ENCODE measurements at places on chromosomes 12 and 14. TPM values are rescaled to one million over a fixed set of nuclear protein-coding genes. Genes with fewer than 3 reads are reported as not detected.
A peak's percentile ranks its signal among the peaks of the same experiment; 100 is the strongest.

- DNase-seq, result no peak
Observed at GRCh38 chr12:1918884-1919236, 408 bp upstream of the CACNA2D4 start.

GRCh38 chr14:53855127-53855526 is 101.5 kb downstream of the BMP4 start:
- no peak for DNase-seq

KRT78 gene
- not detected for total RNA-seq

- DNase-seq, result no peak
Observed at GRCh38 chr14:75660238-75660629, 442 bp downstream of the ERG28 start.

DNA sequence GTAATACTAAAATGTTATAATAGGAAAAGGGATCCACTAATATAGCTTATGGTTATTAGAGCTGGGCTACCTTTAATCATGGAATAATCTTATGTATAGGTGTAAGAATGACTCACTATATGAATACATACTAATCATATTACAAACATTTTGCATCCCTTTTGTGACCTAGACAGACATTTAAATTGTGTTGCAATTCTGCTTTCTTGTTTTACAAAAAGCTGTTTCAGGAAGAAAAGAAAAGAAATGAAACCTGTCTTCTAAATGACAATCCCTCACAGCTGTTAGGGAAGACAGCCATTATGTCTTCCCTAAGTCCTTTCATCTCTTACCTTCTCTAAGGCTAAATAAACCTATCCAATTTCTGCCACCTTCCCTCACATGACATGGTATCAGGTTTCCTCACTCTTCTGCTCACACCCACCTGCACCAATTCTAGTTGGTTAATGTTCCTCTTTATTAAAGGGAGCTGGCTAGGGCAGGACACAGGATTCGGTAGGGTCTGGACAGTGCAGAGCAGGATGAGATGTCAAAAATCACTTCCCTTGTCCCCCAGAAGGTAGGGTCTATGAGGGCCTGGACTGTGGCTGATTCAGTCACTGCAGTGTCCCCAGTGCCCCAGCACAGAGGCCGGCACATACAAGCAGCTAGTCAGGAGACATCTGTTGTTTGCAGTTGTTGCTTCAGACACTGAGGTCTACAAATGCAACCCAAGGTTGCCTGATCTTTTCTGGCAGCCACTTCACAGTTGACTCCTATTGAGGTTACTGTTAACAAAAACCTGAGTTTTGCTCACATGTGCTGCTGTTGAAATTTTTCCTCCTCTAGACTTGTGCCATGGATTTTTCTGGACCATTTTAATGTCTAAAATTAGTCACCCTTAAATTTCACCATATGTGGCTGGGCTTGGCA is 3.7 kb downstream of the DHRS7 start:
- no peak for DNase-seq

GRCh38 chr12:109770104-109770860 is 56.7 kb downstream of the FAM222A start:
- no peak for DNase-seq

- no peak for DNase-seq
Observed at GRCh38 chr14:92925446-92925845, 2.5 kb downstream of the CHGA start.

DNA sequence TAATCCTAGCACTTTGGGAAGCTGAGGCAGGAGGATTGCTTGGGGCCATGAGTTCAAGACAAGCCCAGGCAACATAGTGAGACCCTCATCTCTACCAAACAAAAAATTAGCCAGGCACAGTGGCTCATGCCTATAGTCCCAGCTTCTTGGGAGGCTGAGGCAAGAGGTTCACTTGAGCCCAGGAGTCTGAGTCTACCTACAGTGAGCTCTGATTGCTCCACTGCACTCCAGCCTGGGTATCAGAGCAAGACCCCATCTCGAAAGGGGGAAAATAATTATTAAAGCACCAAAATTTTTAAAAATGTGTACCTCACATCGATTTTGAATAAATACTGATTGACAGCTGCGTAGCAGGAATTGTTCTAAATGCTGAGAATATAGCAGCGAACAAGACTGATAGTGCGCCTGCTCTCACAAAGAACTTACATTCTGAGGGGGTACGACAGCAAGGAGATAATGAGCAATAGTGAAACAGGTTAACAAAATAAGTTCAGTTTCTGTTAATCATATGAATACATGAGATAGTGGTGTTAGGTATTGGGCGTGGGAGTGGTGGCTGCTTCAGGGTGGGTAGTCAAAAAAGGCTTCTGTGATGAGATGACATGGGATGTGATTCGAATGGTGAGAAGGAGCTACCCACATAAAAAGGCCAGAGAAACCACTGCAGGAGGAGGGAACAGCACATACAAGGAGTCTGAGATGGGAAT is 19.6 kb downstream of the HCFC2 start:
- peak; percentile 64 for DNase-seq

DNA sequence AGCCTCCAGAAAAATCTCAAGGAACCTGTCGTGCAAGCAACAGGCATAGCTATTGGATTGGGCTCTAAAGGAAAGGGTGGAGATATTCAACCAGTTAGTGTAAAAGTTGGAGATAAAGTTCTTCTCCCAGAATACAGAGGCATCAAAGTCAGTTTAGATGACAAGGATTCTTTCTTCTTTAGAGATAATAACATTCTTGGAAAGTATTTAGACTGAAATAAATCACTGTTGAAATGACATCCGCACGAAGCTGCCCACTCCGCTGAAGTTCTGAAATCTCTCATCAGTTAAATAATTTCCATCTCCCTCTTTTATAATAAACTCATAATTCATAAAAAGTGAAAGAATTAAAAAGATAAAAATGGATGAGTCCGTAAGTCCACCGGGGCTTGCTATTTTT is 1354.9 kb upstream of the TMEM132C start:
- DNase-seq, result no peak

GRCh38 chr12:113268621-113269020 is 47.4 kb downstream of the TPCN1 start:
- no peak for DNase-seq

- DNase-seq, result no peak
Observed at GRCh38 chr12:106113446-106113823, 25.3 kb downstream of the NUAK1 start.

TMEM179 gene
- total RNA-seq, result 0.23 TPM

GRCh38 chr14:100537446-100538350 is 49.5 kb downstream of the BEGAIN start:
- no peak for DNase-seq

DNA sequence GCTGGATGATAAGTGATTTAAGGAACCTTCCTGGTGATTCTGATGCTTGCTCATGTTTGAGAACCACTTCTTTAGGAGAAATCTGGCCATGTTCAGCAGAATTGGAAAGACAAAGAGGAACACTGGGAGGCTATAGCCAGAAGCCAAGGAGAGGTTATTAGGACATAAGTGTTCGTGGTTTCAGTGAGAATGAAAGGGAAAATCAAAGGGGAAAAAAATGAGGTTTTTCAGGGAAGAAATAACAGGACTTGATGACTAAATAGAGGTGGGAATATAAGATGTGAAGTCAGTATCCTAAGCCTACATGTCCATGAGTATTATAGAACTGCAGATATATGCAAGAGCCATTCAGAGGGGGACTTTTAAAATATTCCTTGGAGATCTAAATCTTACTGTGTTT is 95.6 kb downstream of the DAAM1 start:
- no peak for DNase-seq

DNA sequence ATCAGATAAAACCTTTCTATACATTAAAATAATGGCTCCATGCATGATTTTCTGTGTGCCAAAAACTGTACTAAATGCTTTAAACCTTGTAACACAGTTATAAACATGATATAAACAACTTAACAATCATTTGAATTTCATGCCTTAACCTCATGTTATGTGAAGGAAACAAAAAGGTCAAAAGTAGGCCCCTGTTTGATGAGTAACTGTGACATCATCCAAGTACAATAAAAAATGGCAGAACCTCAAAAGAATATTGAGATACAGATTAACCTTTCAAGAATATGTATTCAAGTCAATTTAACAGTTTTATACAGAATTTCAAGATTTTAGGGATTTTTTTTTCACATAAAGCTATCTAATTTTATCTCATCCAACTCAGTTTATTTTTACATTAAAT is 310.7 kb upstream of the DCN start:
- DNase-seq, result no peak

R3HDM2 gene
- total RNA-seq, result 36.3 TPM

DNA sequence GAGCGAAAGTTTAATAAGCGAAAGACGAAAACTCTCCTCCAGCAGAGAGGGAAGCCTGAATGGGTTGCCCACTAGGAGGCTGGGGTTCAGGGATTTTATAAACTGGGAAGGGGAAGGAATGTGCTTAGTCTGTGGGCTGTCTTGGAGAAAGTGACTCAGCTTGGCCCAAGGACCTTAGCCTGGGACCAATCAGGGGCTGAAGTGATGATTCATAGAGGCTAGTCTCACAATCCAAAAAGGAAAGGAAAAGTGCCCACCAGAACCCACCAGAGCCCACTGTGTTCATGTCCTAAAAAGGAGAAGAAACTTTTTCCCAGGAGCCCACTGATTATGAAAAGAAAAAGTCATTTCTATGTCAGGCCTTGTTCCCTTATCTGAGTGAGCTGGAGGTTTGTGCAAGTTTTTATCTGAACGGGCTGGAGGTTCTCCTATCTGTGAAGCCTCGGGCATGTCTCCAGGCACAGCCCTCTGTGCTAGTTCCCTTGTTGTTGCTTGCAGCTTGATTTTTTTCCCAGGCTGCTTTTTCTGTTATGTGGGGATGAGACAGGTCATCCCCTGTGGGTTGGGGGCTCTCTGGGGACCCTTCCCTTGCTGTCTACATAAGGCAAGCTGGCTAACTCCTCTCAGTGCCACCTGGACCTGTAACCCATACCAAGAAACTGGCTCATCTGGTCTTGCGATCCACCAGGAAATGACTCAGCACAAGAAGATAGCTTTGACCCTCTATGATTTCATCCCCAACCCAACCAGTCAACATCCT is 8.3 kb upstream of the GOLGA5 start:
- DNase-seq, result no peak

- no peak for DNase-seq
Observed at GRCh38 chr12:10448236-10448635, 4.9 kb downstream of the KLRC1 start.

NEUROD4 gene
- total RNA-seq, result not detected

GRCh38 chr14:68510201-68511128 is 282.4 kb downstream of the ZFP36L1 start:
- DNase-seq, result no peak

- DNase-seq, result no peak
Observed at GRCh38 chr14:59295951-59296350, 107.5 kb downstream of the DAAM1 start.

DNA sequence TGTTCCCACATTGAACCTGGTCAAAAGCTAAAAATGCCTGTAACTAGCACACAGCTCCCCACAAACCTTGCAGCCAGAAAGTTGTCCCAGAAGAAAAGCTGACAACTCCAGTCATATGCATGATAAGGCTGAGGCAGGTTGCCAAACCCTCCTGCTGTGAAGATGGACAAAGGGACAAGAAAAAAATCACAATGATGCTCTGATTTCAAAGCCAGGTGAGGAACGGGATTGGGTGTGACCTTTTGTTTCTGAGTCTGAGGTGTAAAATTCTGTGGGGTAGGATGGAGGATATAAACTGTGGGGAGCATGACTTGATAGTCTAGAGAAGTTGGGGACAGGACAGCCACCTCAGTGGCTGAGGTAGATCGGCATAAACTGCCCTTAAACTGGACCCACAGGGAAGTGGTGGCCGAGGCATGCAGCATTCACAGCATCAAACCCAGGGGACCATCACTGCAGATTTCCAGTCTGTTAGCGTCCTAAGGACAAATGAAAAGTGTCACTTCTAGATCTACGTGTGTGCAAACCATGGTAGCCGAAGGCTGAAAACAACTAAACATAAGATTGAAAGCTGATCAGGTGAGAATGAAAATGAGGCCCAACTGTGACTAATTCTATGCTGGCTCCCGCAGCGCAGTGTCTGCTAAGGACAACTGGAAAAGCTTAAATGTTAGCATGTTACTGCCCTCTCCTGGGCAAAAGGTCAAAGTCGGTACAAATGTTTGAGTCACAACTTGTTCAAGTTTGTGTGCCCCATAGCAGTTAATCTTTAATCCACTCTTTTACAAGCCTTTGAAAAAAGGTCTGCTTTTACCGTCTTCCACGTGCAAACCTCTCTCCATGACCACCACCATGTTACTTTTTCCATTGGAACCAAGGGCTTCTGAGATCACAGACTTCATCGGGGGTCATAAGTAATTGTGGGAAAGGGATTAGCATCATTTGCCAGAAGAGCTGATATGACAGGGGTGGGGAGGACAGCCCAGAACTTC is 39.8 kb downstream of the GRIN2B start:
- peak; percentile 5 for DNase-seq

- no peak for DNase-seq
Observed at GRCh38 chr14:76881348-76881747, 55.1 kb downstream of the LRRC74A start.

PDZRN4 gene
- total RNA-seq, result not detected

DNA sequence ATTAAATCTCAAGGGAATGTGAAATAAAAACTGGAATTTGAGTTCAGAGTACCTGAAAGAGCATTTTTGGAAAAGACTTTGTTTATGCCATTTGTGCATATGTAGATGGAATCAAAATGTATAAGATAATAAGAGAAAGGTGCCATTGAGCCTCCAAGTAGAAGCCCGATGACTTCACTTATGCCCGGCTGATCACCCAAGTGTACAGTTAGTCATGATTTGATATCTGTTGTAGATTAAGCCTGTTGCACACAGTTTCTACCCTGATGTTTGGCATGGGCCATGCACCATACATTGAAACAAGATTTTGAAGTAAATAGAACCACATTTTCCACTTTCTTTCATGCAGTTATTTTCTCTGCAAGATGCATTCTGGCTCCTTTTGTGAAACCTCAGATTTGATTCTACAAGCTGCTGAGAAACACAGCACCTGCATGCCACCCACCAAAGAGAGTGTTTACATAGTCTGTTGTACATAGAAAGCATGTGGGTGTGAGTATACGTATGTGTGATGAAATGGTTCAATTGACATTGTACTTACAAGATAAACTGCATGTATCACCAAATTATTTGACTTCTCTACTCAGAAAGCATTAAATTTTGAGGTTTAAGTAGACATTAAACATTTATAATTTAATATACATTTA is 772.5 kb downstream of the DIO2 start:
- no peak for DNase-seq

DNA sequence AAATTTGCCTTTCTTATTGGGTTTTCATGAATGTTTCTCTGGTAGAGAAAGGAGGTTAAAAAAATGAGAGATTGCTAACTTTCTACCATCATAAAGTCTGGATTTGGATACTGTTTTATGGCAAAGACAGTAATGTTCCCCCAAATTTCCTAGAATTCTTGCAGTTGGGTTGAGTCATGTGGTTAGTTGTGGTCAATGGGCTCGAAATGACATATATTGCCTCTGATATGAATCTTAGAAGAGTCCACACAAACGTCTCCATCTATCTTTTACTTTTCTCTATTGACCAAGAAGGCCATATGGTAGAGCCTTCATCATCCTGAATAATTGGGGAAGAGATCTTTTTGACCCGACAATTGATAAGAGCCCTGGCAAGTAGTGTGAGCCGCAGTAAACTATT is 119.5 kb upstream of the PMCH start:
- DNase-seq, result no peak

DNA sequence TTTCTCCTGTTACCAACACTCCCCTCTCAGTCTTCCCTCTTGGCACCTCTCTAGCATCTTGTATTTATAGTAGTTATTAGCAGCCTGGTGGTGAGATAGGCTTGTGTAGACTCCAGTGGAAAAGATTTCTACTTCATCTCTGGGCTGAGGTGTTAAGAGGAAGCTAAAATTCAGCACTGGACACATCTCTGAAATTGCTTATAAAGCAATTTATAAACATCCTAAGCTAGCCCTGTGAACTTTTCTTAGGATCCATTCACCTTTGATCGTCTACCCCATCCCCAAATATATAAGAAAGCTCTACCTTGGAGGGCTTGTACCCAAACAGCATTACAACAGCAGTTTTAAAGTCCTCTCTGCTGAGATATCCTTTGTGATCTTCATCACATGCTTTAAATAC is 928 bp downstream of the EFCAB11 start:
- no peak for DNase-seq
